ENCODE measurements at places on chromosomes 5 and 9. TPM values are rescaled to one million over a fixed set of nuclear protein-coding genes. Genes with fewer than 3 reads are reported as not detected.

TAF11L5 gene
- total RNA-seq: not detected

DNA sequence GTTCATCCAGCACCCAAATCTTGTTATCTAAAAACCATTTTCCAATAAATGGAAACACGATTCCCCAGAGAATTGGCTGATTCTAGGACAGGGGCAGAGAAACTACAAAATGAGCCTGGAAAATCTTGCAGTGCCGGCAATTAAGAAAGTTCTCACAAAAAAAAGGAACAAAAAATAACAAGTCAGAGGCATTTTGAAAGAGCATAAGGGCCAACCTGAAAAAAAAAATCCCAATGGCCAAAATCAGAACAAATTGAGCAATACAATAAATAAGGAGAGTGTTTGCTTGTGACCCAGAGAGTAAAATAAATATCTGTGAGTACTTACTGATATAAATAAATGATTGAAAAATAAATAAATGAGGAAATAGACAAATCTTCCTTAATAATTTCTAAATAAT lies 55.1 kb upstream of the S1PR3 start:
- no peaks in the 10 kb centered on the region for H3K4me1 ChIP-seq
- no peak overlapping the region for H3K27ac ChIP-seq
- no peak for DNase-seq

DNA sequence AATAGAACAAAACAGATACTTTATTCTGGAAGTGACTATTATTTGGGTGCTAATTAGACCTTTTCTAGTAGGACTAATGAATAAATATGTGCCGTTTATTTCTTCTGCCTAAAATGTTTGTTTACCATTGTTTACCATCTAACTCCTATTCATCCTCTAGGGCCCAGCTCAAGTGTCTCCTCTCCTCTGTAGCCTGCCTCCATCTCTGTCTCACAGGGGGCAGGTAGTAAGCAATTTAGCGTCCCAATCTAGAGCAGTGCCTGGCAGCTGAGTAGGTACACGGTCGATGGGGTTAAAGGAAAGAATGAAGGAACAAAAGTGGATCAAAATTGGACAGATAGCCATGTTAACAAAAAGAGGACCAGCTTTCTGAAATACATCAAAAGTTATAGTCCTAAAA lies 230.9 kb downstream of the SLF1 start:
- no peak for DNase-seq
- H3K36me3 ChIP-seq: no peaks in the 10 kb centered on the region
- no peak overlapping the region for H3K27ac ChIP-seq
- H3K27me3 ChIP-seq: peaks cover 10% of the 10 kb centered on the region
- H3K4me1 ChIP-seq: peaks cover 3% of the 10 kb centered on the region

DNA sequence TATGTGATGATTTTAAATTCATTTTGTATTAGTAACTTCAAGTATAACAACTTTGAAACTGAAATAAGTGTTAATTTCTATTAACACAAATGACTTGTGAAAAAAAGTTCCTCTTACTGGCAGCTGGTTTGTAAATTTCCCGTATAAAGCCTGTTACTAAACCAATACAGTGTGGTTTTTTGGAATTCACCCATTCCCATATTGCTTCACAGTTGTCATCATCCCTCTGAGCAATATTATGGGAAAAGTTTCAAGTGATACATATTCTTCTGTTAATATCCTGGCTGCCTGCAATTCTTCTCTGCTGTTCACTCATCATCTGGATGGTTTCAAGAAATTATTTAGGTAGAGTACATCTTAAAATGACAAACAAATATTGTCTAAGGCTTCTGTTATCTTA lies 1185.1 kb upstream of the C9orf72 start:
- DNase-seq: no peak
- no peak overlapping the region for H3K27ac ChIP-seq
- H3K4me1 ChIP-seq: no peaks in the 10 kb centered on the region
- H3K36me3 ChIP-seq: no peaks in the 10 kb centered on the region

TIMD4 gene
- 5.2 TPM for total RNA-seq

DNA sequence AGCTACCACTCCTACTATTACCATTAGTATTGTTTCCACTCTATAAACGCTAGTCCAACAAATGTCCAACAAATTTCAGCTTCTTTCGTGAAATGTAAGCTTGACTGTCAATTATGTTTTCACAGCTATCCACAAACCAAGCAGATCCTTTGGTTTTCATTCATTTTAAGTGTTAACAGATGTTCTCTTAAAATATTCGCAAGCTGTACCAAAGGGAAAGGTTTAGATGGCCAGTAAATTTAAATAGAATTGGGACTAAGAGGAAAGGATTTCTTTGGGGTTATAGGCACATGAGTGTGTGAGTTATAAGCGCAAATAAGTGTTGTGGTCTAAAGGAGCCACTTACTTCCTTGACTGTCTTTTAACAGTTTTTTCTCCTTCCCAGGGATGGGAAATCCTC lies 136.8 kb upstream of the ADRA1B start:
- H3K27ac ChIP-seq: no peak overlapping the region
- no peak overlapping the region for H3K4me3 ChIP-seq
- peaks cover 7% of the 10 kb centered on the region for H3K4me1 ChIP-seq
- peaks cover 32% of the 10 kb centered on the region for H3K27me3 ChIP-seq
- no peak for DNase-seq

DNA sequence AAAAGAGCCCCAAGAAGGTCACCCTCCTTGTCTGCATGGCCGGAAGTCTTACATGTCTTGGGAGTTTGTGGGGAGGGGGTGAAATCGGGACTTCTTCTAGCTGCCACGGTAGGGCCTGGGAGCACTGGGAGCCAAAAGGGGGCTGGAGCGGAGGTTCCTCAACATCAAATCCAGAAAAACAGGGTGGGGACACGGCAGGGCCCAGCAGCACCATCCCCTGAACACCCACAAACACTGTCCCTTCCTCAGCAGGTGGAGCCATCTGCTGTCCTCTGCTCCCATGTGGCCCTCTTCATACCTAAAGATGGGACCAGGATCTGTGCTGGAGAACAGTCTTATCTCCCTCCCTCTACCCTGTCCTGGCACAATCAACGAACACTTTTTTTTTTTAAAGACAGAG lies 2.7 kb downstream of the TERT start:
- peaks cover 24% of the 10 kb centered on the region for H3K36me3 ChIP-seq
- no peaks in the 10 kb centered on the region for H3K27me3 ChIP-seq
- H3K4me1 ChIP-seq: peaks cover 18% of the 10 kb centered on the region
- H3K27ac ChIP-seq: no peak overlapping the region
- no peak overlapping the region for H3K4me3 ChIP-seq

PCDHGA11 gene
- 0.17 TPM for total RNA-seq

DNA sequence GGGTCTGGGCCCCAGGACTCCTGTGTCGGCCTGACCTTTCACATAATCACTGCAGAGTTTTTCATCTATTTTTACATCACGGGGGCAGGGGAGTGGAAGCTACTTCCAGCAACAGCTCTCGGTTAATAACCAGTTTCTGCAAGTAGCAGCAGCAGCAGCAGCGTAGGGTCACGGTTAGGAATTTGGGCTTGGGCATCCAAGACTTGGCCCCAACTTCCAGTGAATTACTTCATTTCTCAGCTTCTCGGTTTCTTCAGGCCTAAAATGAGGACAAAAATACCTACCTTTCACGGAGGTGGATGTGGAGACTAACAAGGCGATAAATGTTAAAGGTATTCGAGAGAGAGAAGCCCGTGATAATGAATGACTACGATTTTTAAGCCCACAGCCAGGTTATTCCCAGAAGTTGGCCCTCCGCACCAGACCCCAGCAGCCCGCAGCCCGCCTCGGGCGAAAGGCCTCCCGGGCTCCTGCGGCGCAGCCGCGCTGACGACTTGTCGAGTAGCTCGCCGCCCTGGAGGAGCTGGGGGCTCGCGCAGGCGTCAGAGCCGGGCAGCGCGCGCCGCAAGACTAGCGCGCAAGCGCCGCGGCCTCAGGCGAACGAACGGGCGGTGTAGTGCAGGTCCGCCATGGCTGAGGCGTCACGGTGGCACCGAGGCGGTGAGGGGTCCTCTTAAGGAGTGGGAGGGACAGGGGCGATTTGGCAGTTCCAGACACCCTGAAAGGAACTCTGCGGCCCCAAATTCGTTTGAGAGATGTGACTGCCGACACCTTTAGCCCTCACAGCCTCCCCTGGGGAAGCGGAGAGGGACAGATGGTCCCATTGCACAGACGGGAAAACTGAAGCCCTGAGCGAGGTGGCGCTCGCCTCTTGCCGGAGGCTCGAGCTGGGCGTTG lies at the start of gene PKD2L2:
Gene PKD2L2, plus strand, starts transcription at position 595 of the 897 bp plus-strand sequence. Its CDS starts 35 bp downstream, at position 630.
- peaks cover 21% of the 10 kb centered on the region for H3K4me1 ChIP-seq
- peaks cover 1% of the 10 kb centered on the region for H3K36me3 ChIP-seq
- peak within 1 kb of the TSS; percentile 87 for H3K27ac ChIP-seq
- H3K4me3 ChIP-seq: peak within 1 kb of the TSS; percentile 88
- peak; percentile 84 for DNase-seq

DNA sequence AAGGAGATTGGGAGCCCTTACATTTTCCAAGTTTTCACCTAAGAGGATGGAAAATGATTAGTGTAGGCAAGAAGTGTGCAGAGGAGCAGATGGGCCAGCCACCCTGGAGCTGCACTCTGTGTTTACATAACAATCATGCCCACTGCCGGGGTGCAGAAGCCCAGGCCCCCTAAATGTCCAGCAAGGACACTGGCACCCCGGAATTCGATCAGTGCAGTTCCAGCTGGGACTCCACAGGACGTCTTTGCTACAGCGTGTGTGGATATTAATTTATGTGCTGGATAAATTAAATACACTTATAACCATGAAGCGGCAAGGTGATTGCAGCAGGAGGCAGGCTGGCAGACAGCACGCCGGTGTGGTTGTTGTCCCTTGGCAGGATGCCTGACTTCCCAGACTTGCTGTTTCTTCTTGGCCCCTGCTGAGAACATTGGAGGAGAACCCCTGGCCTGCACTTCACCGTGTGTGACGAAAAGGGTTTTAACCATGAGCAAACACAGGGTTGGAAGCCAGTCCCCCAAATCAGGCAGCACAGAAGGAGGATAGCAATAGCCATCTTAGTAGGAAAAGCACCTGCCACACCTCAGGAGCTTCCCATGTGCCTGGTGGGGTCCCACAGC lies 73.7 kb downstream of the GADD45G start:
- H3K36me3 ChIP-seq: no peaks in the 10 kb centered on the region
- H3K27me3 ChIP-seq: no peaks in the 10 kb centered on the region
- DNase-seq: no peak

DNA sequence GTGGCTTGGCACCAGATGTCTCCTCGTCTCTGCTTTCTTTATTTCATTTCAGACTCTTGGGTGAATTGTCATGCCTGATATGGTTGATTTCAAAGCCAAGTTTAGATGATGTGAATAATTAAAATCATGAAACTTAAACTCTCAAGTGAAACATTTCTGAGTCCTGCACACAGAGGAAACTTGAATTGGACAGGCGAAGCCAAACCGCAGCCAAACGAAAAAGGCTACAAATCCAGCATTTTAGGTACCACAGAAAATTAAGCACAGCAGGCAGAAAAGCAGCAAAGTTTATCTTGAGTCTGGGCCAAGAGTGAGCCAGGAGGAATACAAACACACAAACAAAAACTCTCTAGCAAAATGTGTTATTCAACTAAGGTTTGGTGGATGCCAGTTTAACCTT lies 659.8 kb upstream of the KLF4 start:
- no peaks in the 10 kb centered on the region for H3K36me3 ChIP-seq
- DNase-seq: no peak
- H3K27ac ChIP-seq: no peak overlapping the region
- H3K27me3 ChIP-seq: peaks cover 2% of the 10 kb centered on the region
- no peak overlapping the region for H3K4me3 ChIP-seq
- no peaks in the 10 kb centered on the region for H3K4me1 ChIP-seq

MLANA gene
- not detected for total RNA-seq

DNA sequence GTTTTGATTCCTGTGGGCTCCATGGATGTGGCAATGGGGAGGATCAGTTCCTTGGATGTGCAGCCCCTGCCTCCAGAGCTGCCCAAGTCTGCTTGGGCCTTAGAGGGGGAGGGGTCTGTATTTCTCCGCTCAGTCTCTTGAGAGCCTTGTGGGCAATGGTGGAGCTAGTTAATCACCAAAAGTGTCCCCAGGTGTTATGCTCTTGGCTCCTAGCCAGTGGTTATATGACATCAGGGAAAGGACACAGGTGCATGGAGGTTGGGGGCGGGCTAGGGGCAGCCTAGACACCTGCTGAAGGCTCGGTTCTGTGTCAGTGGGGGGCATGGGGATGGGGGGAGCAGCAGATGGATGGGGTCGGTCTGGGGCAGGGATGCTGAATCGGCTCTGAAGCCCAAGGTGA lies 12.4 kb upstream of the ARAP3 start:
- peaks cover 19% of the 10 kb centered on the region for H3K27me3 ChIP-seq
- H3K4me3 ChIP-seq: no peak overlapping the region
- H3K36me3 ChIP-seq: no peaks in the 10 kb centered on the region

DNA sequence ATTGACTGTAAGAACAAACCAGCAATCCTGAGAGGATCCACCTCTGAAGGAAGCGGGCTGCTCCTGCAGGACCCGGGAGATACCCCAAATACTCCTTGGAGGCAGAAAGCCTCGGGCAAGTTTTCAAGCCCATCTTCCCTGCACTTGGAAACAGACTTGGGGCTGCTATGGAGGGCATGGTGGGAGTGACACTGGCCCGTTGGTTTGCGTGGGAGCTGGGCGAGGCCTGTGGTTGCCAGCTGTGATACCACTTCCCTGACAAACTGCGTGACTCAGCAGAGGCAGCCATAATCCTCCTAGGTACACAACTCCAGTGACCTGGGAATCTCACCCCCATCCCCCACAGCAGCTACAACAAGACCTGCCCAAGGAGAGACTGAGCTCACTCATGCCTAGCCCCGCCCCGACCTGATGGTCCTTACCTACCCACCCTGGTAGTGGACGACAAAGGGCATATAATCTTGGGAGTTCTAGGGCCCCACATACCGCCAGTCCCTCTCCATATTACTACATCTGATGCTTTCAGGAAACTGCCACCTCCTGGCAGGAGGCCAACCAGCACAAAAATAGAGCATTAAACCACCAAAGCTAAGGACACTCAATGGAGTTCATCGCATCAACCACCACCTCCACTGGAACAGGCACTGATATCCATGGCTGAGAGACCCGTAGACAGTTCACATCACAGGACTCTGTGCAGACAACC lies 38.1 kb upstream of the VLDLR start:
- H3K27me3 ChIP-seq: peaks cover 12% of the 10 kb centered on the region
- no peaks in the 10 kb centered on the region for H3K36me3 ChIP-seq
- no peak overlapping the region for H3K27ac ChIP-seq
- no peak overlapping the region for H3K4me3 ChIP-seq
- DNase-seq: no peak
- H3K4me1 ChIP-seq: no peaks in the 10 kb centered on the region

All from activated naive CD4-positive, alpha-beta T cell treated with anti-CD3 and anti-CD28 coated beads for 36 hours (primary cell).